ENCODE measurements at places on chromosomes 3 and 15.

DNA sequence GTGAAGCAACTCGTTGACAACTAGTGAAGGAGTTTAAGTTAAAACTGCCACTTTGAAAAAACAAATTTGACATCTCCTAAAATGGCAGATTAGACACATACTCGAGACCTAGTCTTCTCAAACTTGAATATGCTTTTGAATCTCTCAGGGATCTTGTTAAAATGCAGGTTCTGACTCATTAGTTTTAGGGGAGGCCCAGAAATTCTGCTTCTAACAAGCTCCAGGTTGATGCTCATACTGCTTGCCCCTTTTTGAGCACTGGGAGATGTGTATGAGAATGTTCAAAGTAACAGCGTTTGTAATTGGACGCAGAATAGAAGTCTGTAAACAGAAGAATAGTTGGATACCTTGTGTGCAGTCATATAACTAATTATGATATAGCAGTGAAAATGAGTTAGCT lies 1.6 kb downstream of the C3orf38 start:
- DNase-seq, result no peak

- DNase-seq, result no peak
These were observed 74.5 kb downstream of the TMEM108 start for GRCh38 chr3:133112666-133113065.

GRCh38 chr3:55519019-55519418 lies 31.9 kb upstream of the WNT5A start:
- DNase-seq, result no peak

- DNase-seq, result no peak
These were observed 61.8 kb downstream of the ZBBX start for GRCh38 chr3:167318306-167318705.

Data from Caco-2 (cell line).